NCI-H510A treated with DMSO at 0.1 percent for 48 hours (cell line): ENCODE measurements at places on chromosomes 7 and 10.

DNA sequence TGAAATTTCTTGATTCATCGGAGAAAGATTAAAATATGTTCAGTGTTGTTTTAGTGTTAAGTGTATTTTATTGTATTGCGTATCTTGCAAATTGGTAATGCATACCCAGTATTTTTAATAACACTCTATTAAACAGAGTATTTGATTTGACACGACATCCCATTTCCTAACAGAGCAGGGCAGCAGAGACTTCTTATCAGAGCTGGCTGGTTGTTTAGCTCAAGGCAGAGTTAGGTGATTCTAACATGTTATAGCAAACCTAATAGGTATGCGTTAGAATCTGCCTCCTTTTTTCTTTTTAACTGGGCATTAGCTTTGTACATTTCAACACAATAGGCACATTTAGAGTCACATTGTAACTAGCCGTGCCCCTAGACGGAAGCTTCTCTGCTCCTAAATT is 57.1 kb upstream of the CELF2 start:
- DNase-seq: no peak

DNA sequence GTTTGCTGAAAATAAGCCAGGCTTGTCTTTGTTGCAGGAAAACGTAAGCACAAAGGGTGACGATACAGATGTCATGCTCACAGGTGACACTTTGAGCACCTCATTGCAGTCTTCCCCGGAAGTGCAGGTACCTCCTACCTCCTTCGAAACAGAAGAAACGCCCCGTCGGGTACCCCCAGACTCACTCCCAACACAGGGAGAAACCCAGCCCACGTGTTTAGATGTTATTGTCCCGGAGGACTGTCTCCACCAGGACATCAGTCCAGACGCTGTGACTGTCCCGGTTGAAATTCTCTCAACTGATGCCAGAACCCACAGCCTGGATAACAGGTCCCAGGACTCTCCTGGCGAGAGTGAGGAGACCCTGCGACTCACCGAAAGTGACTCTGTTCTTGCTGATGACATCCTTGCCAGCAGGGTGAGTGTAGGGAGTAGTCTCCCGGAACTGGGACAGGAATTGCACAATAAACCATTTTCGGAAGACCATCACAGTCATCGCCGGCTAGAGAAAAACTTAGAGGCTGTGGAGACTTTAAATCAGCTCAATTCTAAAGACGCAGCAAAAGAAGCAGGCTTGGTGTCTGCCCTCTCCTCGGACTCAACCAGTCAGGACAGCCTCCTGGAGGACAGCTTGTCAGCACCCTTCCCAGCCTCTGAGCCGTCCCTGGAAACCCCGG is 18.3 kb upstream of the BHLHA15 start:
- no peak for DNase-seq

DNA sequence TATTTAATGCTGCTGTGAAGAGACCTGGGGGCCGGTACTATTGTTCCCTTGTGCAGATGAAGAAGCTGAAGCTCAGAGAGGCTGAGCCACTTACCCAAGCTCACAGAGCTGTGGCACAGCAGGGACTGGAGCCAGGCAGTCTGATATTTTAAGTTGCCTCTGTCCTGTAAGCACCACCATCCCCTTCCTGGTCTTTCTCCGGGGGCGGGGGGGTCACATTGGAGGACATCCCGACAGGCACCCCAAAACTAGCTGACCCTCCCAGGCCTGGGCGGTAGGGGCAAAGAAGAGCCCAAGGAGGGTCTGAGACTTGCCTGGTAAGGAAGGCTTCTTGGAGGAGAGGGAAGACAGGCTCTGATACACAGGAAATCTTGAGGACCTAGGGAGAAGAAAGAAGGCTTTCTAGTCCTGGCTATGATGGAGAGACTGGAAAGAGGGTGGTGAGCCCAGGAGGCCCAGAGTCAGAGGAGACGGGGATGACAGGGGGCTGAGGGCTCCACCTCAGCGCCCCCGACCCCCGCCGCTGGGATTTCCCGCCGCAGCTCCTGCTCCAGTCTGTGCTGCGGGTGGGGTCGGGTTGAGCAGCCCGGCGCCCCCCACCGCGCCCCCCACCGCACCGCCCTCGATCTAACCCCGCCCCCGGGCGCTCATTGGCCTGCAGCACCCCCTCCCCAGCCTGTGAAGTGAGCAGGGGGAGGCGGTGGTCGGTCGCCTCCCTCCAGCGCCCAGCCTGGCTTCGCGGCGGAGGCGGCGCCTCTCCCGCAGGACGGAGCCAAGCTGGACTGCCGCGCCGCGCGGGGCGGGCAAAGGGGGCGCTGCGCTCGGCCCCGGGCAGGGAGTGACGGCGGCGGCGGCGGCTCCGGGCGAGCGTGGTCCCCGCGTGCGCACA is at the start of gene ADCYAP1R1:
Gene ADCYAP1R1, plus strand, starts transcription at position 711 of the 889 bp plus-strand sequence. CDS start 10,957 bp downstream, outside the sequence.
- DNase-seq: peak; percentile 4

DNA sequence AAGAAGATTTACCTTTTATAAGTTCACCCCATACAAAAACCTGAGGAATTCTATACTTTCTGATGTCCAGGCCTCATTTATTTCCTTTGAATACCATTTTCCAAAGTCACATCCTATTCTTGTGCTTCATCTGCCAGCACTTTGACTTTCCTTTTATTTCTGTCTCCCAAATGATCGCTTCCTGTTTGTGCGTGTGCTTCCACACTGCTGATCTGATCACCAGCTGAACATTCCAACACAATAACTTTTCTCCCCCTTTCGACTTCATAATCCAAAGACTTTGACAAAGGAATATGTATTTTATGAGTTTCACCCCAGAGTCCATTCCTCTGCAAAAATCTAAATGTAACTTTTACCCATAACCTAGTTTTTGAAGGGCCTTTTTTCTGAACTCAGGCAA is 3.1 kb downstream of the ELAPOR2 start:
- DNase-seq: no peak

- DNase-seq: no peak
Measured at GRCh38 chr10:4131407-4132215, 346.6 kb upstream of the KLF6 start.

- DNase-seq: no peak
Measured at GRCh38 chr7:133268355-133268754, 15.5 kb downstream of the EXOC4 start.

DNA sequence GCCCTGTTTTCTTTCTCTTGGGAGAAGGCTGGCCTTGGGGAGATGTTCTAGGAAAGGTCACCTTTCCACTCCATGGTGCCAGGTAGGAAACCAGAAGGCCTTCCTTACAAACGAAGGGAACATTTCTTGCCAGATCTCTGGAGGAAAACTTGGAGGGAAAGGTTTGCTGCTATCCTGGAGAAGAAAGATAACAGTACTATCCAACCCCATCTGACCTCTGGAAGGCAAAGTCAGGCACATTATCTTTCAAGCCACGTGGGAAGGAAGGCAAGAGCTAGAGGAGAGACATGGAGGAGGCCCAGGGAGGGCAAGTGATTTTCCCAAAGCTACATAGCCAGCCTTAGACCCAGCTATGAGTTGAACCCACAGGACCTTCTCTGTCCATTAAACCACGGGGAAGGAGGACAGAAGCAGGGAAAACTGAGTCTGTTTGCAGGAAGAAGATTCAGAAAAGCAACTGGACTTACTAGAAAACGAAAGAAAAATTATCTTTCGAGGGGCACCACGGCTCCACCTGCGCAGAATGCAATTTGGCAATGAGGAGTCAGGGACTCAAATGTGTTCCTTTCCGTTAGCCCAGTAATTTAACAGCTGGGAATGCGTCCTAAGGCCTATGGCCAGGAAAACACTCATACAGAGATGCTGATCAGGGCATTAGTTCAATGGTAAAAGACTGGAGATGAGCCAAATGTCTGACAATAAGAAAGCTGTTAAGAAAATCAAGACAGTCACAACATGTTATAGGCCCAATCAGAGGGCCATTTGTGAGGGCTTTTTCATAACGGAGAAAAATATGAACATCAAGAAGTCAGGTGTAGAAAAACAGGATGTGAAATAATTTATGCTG is 32.0 kb upstream of the PSAP start:
- no peak for DNase-seq

GRCh38 chr10:118564114-118564513 is 31.3 kb downstream of the PRLHR start:
- DNase-seq: no peak

GRCh38 chr10:99966306-99966705 is 43.4 kb downstream of the DNMBP start:
- no peak for DNase-seq

DNA sequence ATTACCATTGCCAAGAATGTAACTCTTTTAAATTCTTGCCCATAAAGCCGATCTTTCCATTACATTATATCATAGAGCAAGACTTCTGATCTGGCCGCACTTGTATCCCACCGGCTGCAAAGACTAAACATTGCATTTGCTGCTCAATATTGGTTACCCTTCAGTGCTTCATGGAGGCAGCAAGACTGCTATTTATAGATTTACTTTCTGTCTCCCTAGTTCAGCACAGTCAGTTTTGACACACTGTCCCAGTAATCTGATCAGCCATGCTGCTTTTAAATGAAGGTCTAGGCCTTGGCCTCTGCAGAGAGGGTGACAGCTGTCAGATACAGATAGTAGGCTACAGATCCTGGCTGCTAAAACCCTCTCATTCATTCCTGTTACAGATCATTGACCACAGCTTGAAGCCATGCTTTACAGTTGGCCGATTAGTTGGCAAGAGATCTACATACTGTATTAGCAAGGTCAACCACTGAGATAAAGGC is 562.6 kb upstream of the GALNT17 start:
- peak; percentile 14 for DNase-seq

DNA sequence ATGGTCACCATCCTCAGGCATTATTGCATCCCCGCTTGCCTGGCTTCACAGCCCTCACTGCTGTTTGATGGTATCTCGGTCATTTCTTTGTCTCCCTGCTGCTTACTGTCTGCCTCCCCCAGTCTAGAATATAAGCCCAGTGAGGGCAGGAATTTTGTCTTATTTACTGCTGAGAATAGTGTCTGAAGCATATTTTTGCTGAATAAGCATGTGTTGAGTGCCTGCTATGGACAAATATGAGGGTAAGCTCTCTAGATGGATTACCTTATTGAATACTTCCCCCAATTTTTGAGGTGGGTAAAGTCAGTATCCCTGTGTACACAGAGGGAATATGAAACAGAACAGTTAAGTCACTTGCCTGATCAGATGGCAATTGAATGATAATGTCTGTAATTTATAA is 36.5 kb upstream of the CABCOCO1 start:
- no peak for DNase-seq

DNA sequence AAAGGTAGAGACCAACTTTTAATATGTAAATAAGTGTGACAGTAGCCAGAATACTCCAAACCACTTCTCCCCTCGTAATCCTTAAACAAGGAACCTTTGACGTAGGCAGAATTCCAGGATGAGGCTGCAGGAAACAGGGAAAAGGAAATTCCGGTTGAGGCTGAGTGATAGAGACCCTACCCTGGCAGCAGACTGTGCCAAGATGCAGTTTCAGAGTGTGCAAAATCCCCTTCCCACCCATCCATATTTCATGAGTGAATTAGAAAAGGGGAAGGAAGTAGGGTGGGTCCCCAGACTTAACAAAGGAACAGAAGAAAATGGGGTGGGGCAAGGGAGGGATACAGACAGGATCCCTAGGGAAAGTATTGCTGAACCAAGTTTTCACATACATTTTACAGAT is 143.0 kb downstream of the RAPGEF5 start:
- DNase-seq: no peak

DNA sequence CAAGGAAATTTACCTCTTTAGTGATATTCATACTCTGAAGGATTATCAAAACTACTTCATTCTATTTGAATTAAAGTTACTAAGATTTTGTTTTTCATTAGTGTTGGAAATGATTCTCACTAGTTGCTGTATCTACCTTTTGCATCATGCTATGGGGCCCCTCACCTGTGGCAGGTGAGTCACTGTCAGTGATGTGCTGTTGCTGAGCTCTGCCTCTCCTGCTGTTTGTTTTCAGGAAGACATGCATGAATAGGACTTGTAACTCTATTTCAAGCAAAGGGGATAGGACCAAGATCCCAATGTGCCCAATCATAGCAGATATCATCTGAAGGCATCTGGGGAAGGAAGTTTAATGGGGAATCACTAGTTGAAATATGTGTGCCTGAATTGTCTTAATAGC is 57.4 kb upstream of the AGR3 start:
- no peak for DNase-seq

- DNase-seq: no peak
Measured at GRCh38 chr7:133886086-133886485, 241.1 kb upstream of the LRGUK start.
